Effector CD4-positive, alpha-beta T cell (primary cell): ENCODE measurements at places on chromosomes 4 and X.

DNA sequence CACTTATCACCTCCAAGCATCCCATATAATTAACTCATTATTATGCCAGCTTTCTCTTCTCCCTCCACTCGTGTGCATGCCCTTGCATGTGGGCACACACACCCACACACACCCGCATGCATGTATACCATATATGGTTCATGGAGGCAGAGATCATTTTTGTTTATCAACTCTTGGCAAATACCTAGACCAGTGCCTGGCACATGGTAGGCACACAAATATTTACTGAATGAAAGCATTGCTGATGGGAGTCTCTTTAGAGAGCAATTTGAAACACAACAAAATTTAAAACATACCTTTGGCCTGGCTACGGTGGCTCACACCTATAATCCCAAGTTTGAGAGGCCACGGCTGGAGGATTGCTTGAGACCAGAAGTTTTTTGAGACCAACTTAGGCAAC, 51.1 kb upstream of the SLC10A4 start:
- no peak for DNase-seq

- DNase-seq = no peak
These were observed 3.2 kb upstream of the ETNPPL start for GRCh38 chr4:108766058-108766457.

- no peak for DNase-seq
These were observed 33.6 kb upstream of the NOCT start for GRCh38 chr4:138981930-138982390.

DNA sequence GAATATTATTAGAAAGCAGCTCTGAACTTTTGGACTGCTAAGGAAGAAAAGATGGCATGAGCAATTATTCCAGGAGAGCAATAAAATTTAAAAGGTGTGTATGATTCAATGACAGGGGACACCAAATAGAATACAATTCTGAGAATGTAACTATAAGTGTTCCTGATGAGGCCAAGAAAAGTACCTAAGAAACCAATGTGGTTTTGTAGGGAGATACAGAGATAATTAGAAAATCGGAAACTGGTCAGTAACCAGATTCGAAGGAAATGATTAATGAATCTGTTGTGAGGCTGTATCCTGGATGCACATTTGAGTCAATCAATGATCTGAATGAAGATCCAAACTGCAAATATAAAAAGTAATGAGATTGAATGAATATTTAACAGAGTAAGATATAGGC, 6.0 kb downstream of the NOA1 start:
- no peak for DNase-seq

DNA sequence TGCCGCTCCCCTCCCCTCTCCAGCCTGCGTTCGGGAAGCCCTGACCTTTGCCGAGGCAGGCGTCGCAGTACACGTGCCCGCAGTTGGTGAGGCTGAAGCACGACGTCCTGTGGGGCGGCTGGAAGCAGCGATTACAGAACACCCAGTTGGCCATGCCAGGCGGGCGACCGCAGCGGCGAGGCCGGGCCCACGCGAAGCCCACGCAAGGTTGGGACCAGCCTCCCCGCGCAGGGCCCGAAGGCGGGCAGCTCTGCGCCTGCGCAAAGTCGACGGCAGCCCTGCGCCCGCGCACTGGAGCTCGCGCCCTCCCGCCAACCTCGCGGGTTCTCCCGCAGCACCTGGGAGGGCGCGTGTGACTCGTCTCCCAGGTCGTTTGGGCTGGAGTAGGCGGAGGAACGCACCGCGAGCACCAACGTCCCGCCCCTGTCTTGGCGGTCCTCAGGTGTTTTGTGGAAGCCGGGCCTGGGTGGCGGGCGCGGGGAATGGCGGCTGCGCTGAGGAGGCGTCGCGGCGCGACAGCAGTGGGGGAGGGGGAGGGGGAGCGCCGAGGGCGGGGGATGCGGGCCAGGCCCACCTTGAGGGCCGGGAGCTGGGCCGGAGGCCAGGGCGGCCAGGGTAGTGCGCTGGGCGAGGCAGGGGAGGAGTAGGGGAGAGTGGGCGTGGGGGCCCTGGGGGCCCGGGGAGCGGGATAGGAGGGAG, at the start of gene RNF212:
RNF212 (minus strand) TSS at position 254 of the 699 bp plus-strand sequence; CDS start at position 154, 100 bp downstream.
- DNase-seq = peak; percentile 14

- no peak for DNase-seq
These were observed 75.5 kb downstream of the ANXA10 start for GRCh38 chr4:168167714-168168284.

- peak; percentile 6 for DNase-seq
These were observed at the start of gene TRIM61 for GRCh38 chr4:164977243-164978164. TSS of gene TRIM61 (minus strand) at chr4:164977657. CDS start at chr4:164970002, 7,655 bp downstream.

GRCh38 chr4:138686106-138686835, 329.3 kb upstream of the NOCT start:
- no peak for DNase-seq

GRCh38 chrX:118502161-118502789, 6.7 kb downstream of the DOCK11 start:
- no peak for DNase-seq

GRCh38 chrX:80022363-80023031, 7.9 kb downstream of the TBX22 start:
- no peak for DNase-seq

DNA sequence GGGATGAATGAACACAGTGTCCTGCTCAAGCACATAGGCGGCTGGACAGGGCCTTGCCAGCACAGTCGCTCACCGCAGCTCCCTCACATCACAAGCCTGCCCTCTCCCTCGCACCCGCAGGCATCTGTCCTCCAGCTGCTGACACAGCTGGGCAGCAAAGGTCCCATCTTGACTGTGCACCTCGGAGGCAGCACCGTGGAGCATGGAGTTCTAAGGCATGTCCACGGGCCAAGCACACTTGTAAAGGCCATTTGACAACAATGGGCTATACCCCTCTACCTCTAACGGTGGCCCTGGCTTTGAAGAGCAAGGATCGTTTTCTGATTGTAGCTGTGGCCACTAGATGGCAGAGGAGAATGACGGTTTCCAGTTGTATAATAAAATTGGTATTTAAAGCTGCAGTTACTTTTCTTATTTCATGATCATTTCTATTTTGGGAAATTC, 53.8 kb downstream of the APLN start:
- no peak for DNase-seq

DNA sequence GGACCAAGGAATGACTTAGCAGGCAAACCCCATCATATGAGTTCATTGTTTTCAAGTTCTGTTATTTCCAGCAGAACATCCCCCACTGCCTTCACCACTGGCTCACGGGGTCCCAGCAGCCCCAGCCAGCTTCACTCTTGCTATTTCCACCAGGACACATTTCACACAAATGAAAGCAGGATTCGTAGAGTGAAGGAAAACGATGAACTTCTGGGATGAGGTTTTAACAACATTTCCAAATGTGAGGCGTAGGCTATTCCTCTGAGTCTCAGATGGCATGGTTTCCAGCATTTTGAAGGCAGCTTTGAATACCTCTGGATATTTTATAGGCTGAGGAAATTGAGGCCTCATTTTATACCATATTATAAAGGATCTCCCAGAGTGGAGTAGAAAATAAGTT, 32.9 kb upstream of the EGFL6 start:
- DNase-seq = no peak

DNA sequence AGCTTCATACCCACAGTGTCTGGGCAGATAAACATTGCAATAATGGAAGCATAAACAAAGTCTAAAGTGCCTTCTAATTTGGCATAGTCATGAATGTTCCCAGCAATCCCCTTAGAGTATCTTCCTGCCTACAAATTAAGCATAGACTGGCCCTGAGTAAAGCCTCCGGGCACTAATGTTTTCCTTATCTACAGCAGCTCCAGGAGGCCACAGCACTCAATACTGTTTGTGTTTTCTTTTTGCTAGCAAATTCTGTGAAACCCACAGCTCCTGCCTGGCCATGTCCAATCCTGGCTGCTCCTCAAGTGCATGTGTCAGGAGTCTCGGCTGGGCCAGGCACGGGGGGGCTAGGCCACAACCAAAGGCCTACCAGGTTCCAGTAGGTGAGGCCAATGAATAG, 102.7 kb upstream of the TBC1D9 start:
- DNase-seq = no peak

DNA sequence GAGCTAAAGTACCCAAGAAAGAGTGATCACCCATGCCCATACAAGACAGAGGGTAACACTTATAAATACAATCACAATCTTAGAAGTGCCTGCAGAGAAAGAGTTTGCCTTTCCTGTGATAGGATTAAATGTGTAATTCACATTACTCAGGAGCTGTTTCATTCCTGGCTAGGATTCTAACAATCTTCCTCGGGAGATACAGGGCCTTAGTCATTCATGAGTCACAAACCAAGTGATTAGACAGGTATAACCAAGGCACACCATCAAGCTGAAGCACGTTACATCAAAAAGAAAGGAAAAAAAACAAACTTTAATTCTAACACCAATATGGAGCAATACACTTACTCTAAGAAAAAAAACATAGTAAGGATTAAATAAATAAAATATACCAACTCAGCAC, 14.9 kb downstream of the ABCG2 start:
- no peak for DNase-seq

DNA sequence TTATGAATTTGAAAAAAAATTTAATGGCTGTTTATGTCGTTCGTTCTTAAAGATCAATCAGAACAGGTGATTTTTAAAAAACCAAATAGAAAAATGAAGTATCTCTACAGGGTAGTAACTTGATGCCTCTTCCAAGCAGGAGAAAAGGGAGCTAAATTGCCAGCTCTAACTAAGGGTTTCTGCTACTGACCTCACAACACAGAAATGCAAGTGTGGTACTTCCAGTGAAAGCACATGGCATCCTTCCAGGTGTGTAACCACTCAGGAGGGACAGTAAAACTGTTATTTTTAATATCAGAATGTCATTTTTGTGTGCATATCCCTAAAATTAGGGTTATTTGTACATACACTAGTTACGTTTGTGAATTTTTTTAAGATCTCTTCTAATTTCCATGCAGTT, 116.8 kb upstream of the ZCCHC13 start:
- no peak for DNase-seq

- DNase-seq = no peak
These were observed 7.1 kb downstream of the TBX22 start for GRCh38 chrX:80021621-80022020.

GRCh38 chrX:42020225-42020624, 96.9 kb upstream of the CASK start:
- no peak for DNase-seq

DNA sequence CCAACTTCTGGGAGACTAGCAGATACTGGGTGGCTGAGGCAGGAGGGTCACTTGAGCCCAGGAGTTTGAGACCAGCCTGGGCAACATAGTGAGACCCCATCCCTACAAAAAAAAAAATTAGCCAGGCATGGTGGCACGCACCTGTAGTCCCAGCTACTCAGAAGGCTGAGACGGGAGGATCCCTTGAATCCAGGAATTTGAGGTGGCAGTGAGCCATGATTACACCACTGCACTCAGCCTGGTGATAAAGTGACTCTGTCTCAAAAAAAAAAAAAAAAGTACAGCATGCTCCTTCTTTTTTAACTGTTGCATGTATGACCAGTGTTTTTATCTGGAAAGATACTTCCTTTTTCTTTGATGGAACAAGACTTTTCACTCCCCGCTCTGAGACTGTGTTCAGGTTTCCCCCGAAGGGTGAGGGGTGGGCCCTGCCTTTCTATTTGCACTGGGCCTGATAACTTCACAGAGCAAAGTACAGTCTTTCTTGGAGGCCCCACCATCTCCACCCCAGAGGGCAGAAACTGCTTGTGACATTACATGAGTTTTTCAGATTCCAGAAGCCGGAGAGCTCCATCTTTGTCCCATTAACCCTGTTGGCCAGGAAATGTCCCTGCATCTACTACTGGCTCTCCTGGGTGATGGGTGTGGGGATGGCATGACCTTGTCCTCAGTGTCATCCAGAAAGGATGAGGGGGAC, 35.2 kb downstream of the NYX start:
- no peak for DNase-seq

DNA sequence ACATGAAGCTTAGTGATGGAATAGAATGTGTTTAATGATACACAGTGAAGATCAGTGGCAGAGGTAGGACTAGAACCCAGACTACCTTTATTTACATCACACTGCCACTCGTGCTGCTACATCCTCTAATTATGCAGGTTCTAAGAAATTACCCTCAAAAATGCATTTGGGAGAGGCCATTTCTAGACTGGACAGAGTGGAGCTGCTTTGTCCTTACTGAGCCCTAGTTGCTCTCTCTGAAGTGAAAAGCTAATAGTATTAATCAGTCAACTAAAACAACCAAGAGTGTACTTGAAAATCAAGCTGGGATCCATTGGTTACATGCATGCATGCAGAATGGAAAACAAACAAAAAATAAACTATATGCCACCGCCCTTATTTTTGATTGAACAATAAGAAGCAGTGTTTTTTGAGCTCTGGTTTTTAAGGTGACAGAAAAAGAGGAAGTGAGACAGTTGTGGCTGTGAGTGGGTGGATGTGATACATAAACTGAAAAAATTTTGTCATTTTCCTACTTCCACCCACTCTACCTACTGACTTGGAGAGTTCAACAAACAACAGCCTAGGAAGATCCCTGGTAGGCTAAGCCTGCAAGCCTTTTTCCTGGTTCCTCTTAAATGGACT, 6.8 kb upstream of the VSIG4 start:
- DNase-seq = no peak

DNA sequence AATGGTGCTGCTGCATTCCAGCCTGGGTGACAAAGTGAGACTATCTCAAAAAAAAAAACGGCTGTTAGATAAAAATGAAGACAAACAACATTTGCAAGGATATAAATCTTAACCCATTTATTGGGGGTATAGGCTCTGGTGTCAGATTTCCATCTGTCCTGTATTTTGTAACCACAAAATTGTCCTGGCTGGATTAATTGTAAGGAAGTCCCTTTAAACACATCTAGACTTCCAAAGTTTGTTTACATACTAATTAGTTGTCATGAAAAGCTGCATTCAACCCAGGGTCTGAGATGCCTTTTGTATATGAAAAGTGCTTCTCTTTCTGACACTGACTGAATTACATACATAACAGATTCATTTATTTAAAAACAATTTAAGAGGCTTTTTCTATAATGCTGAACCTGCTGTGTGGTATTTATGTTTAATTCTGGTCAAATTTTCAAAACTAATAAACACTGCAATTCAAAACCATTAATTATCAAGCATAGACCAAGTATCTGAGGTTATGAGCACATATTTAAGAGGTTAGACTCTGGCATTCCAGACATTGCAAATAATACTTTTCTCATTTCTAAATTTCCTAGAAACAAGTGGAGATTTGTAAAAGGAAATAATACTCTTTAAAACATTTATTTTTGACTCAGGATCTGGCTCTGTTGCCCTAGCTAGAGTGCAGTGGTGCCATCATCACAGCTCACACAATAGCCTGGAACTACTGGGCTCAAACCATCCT, 17.5 kb upstream of the UGDH start:
- DNase-seq = no peak

GRCh38 chr4:113673450-113673849, 88.1 kb downstream of the CAMK2D start:
- DNase-seq = no peak

- no peak for DNase-seq
These were observed 218.7 kb downstream of the BMPR1B start for GRCh38 chr4:94976371-94977011.

DNA sequence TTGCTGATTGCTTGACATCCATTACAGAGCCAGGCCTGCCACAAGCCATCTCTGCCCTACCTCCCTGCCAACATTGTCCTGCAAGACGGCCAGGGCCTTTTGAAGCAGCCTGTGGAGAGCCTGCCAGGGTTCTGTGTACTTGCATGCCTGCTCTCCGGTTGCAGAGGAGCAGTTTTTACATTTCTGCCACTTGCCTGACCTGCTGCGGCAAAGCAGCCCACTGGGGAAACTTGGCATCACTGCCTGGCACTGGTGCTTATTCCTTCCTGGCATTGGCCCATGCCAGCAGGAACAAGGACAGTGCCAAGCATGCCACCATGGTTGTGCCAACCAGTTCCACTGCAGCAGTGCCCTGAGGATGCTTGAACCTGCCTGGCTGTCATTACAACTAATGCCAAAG, 167.1 kb downstream of the NHS start:
- no peak for DNase-seq

- DNase-seq = no peak
These were observed 689.1 kb upstream of the DIAPH2 start for GRCh38 chrX:95995583-95995982.
